Activated naive CD8-positive, alpha-beta T cell treated with anti-CD3 and anti-CD28 coated beads, Interleukin-2, amount 10 ng/mL, durations not matched to agents 7 days and 5 days (primary cell): ENCODE measurements at places on chromosomes 16 and 17.

DNA sequence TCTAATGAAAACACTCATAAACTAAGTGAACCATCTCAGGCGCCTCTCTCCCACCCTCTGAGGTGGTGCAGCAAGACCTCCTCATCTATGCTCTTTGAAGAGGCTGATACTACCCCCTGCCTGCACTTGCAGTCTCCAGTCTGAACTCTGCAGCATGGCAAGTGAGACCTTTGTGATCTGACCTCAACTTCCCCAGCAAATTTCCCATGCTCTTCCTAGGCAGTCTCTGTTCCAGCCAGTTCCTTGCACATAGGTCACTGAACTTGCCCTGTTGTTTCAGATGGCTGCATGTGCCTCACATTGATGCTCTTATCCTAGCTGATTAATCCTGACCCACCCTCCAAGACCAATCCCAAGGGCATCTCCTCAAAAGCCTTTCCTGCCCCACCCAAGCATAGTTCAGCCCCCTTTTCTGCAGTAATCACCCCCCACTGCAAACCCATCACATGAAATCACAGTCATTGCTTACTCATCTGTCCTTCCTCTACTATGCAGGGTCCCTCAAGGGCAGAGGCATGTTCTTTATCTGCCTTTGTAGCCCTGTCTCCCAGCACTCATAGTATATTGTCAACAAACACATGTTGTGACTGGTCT lies 42.0 kb downstream of the TBX21 start:
- DNase-seq: no peak
- no peaks in the 10 kb centered on the region for H3K36me3 ChIP-seq
- no peak overlapping the region for H3K27ac ChIP-seq
- H3K4me3 ChIP-seq: no peak overlapping the region
- H3K4me1 ChIP-seq: peaks cover 7% of the 10 kb centered on the region

DNA sequence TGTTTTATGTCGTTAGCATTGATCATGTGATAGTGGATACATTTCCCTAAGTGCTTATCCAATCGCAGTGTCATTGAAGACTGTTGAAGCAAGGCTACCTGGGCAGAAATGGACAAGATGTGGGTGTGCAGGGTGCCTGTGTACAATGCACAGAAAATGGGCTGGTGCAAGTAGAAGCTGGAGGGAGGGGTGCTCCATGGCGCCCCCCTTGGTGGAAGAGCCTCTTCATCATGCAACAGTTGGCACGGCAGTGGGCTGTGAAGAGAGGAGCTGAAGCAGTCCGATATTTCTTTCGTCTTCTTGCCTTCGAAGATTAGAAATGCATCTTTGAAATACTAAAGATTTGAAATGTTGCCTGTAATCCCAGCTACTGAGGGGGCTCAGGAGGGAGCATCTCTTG lies 100.5 kb downstream of the PLCG2 start:
- no peaks in the 10 kb centered on the region for H3K27me3 ChIP-seq
- no peak overlapping the region for H3K27ac ChIP-seq
- no peaks in the 10 kb centered on the region for H3K36me3 ChIP-seq
- H3K4me1 ChIP-seq: no peaks in the 10 kb centered on the region
- no peak overlapping the region for H3K4me3 ChIP-seq

DNA sequence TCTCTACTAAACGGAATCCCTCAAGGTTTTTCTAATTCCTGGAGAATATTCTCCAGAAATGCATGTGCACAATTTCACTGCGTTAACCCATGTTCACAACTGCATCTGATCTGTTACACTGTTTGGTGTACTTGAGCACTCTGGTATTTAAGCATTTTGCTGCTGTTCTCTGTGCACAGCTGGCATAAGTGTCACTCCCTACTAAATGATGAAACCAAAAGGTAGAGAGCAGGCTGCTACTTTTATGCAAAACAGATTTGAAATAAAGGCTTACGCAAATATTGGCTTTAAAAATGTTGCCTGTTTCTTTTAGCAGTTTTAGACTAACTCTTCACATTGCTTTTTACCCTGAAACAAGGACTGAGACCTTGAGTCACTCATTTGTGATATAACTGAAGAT lies 41.7 kb downstream of the ESRP2 start:
- peaks cover 3% of the 10 kb centered on the region for H3K4me1 ChIP-seq
- peak overlapping the region; percentile 1 for H3K27ac ChIP-seq
- H3K4me3 ChIP-seq: no peak overlapping the region
- no peaks in the 10 kb centered on the region for H3K27me3 ChIP-seq
- DNase-seq: no peak
- peaks cover 31% of the 10 kb centered on the region for H3K36me3 ChIP-seq

- H3K4me1 ChIP-seq: peaks cover 35% of the 10 kb centered on the region
- H3K27me3 ChIP-seq: no peaks in the 10 kb centered on the region
- no peak overlapping the region for H3K27ac ChIP-seq
- peaks cover 11% of the 10 kb centered on the region for H3K36me3 ChIP-seq
- no peak for DNase-seq
Observed at GRCh38 chr17:4839965-4840892, 7.1 kb downstream of the MINK1 start.

GRCh38 chr17:9541718-9542117 lies 33.9 kb downstream of the STX8 start:
- DNase-seq: no peak
- H3K4me1 ChIP-seq: peaks cover 2% of the 10 kb centered on the region
- H3K4me3 ChIP-seq: no peak overlapping the region
- H3K27me3 ChIP-seq: no peaks in the 10 kb centered on the region

DNA sequence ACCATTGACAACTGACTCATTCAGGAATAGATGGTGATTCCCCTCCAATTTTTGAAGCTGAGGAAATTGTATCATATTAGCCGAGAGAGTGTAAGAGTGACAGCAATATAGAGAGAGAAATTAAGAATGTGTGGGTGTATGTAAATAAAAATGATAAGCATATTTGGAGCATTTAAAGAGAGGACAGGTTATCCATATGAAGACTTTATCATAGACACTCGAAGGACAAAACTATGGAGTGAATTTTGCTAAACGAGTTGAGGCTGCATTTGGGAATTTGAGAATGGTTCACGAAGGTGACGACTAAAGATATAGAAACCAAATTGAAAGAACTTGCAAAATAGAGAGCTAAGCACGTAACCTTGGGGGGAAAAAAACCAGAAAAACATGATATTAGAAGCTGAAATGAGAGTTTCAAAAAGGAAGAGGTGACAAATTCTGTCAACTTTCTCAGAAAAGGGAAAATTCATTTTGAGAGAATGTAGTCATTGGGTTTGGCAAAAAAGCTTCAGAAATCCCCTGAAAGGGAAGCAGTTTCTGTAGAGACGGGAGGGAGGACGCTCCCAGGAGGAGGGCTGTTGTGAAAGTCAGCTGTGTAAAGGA lies 129.7 kb downstream of the KCNJ2 start:
- no peak overlapping the region for H3K4me3 ChIP-seq
- no peaks in the 10 kb centered on the region for H3K27me3 ChIP-seq
- DNase-seq: no peak

GRCh38 chr16:102060-102855 lies 24.2 kb downstream of the MPG start:
- no peaks in the 10 kb centered on the region for H3K36me3 ChIP-seq
- H3K4me1 ChIP-seq: no peaks in the 10 kb centered on the region
- H3K27me3 ChIP-seq: no peaks in the 10 kb centered on the region
- no peak overlapping the region for H3K4me3 ChIP-seq
- no peak overlapping the region for H3K27ac ChIP-seq

DNA sequence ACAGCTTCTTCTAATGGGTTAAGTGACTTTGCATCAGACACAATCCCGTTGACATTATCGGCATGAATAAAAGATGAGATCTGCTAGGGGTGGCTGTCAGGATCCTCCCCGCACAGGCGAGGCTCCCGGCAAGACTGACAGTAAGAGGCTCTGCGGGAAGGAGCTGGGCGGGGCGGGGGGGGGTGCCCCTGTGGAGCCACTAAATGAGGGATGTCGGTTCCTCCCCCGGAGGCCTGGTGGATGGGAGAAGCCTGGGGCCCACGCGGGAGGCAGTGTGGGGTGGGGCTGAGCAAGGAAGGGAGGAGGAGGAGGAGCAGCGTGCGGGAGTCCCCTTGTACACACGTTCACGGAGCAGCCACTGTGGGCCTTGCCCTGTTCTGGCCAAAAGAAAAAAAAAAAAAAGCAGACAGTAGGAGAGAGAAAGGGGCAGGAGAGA lies 190.9 kb upstream of the GSE1 start:
- H3K4me3 ChIP-seq: no peak overlapping the region
- peaks cover 4% of the 10 kb centered on the region for H3K4me1 ChIP-seq
- no peaks in the 10 kb centered on the region for H3K36me3 ChIP-seq
- no peak overlapping the region for H3K27ac ChIP-seq
- peak; percentile 25 for DNase-seq
- peaks cover 9% of the 10 kb centered on the region for H3K27me3 ChIP-seq

GRCh38 chr16:12578001-12578400 lies 225.7 kb downstream of the CPPED1 start:
- no peak overlapping the region for H3K27ac ChIP-seq
- H3K4me3 ChIP-seq: no peak overlapping the region
- no peak for DNase-seq
- no peaks in the 10 kb centered on the region for H3K27me3 ChIP-seq

GRCh38 chr16:17362946-17363345 lies 107.8 kb downstream of the XYLT1 start:
- H3K36me3 ChIP-seq: peaks cover 36% of the 10 kb centered on the region
- H3K4me1 ChIP-seq: peaks cover 82% of the 10 kb centered on the region
- H3K4me3 ChIP-seq: peak overlapping the region; percentile 6

DNA sequence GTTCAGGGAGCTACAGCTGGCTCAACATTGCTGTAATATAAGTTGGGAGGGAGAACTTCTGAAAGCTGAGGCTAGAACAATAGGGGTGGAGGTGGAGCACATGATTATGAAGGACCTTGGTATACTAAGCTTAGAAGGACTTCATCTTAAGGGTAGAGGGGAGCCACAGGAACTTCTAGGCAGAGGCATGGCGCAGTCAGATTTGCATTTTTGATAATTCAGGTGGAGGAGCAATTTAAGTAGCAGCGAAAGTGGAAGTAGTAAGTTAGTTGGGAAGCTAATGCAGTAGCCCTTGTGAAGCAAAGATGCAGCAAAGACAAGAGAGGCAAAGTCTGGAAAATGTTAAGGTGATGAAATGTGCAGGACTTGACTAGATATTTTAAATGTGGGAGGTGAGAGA lies 144.1 kb downstream of the SPECC1 start:
- DNase-seq: no peak
- H3K36me3 ChIP-seq: no peaks in the 10 kb centered on the region

- peak overlapping the region; percentile 93 for H3K4me3 ChIP-seq
- DNase-seq: peak; percentile 58
- no peaks in the 10 kb centered on the region for H3K36me3 ChIP-seq
- H3K4me1 ChIP-seq: peaks cover 25% of the 10 kb centered on the region
- peak overlapping the region; percentile 92 for H3K27ac ChIP-seq
- no peaks in the 10 kb centered on the region for H3K27me3 ChIP-seq
Observed at GRCh38 chr16:2008631-2009163, 924 bp downstream of the ZNF598 start.

DNA sequence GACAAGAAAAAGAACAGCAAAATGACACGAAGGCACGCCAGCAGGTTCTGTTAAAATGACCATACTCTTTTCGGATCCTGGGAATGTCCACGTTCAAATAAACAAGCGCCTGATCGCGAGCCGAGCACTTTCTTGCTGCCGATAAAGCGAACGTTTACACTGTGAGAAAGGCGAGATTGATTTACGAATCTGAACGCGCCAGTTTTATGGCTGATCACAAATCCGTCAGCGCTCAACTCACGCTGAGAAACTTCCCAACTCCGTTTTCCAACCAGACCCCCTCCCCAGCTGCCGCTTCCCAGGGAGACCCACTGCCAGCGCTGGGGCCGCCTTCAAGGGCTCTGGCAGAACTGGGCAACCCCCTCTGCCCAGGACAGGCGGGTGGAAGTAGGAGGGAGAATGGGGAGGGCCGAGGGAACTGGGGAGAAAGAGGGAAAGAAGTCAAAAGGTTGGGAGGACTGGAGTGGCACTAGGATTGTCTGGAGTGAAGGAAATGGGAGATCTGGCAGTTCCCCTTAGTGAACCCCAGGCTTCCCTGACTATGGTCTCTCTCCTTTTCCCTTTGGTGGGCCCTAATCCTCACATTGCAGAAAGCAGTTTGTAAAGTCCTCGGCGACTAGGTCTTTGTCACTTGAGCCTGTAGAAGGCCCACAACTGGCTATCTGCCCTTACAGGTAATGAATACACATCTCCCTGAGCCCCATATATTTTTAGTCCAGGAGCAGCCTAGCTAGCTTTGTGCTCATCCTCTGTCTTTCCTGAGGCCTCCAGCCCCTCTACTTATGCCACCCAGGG lies 6.9 kb downstream of the HOXB4 start:
- peaks cover 9% of the 10 kb centered on the region for H3K4me1 ChIP-seq
- DNase-seq: no peak
- H3K27me3 ChIP-seq: peaks cover 8% of the 10 kb centered on the region
- H3K36me3 ChIP-seq: peaks cover 9% of the 10 kb centered on the region
